ENCODE measurements at places on chromosomes 7 and 10.

DNA sequence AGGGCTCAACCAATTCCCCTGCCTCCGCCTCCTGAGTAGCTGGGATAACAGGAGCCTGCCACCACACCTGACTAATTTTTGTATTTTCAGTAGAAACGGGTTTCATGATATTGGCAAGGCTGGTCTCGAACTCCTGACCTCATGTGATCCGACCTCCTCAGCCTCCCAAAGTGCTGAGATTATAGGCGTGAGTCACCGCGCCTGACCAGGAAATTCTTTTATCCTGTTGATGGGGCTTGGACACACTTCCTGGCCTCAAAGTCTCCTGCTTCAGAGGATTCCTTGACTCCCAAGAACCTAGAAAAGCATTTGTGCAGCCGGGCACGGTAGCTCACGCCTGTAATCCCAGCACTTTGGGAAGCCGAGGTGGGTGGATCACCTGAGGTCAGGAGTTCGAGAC lies 16.2 kb downstream of the ZNF425 start:
- DNase-seq = peak; percentile 43

DNA sequence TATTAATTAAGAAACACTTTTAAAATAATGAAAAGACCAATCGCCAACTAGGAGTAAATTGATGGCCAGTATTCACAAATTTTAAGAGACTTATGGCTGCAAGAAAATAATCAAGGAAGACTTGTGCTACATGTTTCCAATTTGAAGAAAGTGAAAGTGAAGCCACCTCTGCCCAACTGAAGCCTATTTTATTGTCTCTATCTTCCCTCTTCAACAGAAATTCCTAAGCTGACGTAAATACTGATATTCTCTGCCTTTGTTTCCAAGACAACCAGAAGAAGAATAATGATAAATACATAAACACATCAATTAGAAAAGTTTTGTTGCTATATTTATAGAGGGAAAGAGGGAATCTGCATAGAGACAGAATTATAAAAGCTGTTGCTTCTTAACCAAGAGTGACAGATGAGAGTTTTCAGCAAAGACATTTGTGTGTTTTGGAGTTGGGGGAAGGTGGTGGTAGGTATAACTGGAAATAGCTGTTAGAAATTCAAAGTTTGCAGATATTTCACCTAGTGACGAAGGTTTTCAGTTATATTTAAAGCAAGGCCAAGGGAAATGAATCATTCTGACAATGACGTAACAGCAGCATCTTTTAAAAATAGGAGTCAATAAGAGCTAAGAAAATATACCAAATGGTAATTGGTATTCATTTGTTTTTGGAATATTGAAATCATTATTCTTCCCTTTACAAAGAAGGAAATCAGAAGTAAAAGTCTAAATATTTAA lies 576.6 kb upstream of the SORCS1 start:
- no peak for DNase-seq

- no peak for DNase-seq
These were observed 152.4 kb upstream of the GNAI1 start for GRCh38 chr7:79982141-79982770.

DNA sequence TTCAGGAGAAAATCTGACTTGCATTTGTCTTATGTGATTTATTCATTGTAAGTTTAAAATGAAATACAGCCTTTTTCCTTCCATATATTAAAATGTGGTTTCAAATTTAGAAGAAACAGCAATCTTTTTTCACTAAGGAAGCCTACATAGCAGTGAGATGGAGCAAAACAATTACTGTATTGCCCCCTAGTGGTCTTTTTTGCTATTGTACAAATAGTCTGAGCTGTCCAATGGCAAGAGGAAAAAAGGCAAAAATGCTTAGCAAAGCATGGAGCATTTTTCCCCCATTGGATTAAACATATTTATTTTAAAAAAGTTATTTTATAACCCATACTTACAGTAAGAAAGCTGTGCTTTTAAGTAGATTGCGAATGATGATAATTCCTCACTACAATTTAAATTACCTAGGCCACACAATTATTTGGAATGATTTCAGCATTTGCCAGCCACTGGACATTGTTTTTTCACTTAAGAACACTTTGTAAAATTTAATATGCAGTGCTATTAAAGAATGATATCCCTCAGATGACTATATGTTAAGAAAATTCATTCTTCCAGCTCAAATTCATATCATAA lies 119.5 kb downstream of the CPED1 start:
- DNase-seq = peak; percentile 52

All from HCT116 (cell line).